Mucosa of gallbladder (tissue), 1 donor: ENCODE measurements at places on chromosomes 7 and 10.
A peak's percentile ranks its signal among the peaks of the same experiment; 100 is the strongest.

- no peak for DNase-seq
Measured at GRCh38 chr10:105745596-105746148, 1104.6 kb downstream of the SORCS3 start.

- DNase-seq = peak; percentile 85
Measured at GRCh38 chr10:44325157-44325556, 59.7 kb downstream of the CXCL12 start.

DNA sequence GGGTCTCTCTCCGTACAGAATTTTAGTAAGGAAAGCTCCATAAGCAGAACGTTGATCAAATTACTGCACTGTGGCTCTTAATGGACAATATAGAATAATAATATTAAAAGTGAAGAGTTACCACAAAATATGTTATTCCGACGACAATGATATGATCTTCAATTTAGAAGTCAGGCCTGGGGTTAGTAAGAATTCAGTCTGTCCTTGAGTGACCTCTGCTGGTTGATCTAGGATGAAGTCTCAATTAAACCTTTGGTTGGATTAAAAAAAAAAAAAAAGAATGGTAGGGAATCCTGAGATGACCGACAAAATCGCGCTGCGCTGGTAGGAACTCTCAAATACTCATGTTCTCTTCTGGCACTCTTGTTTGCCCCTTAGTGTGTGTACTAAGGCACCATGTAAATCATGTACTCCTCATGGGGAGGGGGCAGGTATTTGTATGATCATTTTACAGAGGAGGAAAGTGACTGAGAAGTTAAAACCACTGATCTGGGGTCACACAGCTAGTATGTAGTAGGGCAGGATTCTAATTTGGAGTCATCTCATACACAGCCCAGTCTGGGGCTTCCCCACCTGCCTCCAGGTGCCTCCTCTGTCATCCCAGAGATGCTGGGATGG, 161.3 kb upstream of the NPVF start:
- peak; percentile 24 for DNase-seq

DNA sequence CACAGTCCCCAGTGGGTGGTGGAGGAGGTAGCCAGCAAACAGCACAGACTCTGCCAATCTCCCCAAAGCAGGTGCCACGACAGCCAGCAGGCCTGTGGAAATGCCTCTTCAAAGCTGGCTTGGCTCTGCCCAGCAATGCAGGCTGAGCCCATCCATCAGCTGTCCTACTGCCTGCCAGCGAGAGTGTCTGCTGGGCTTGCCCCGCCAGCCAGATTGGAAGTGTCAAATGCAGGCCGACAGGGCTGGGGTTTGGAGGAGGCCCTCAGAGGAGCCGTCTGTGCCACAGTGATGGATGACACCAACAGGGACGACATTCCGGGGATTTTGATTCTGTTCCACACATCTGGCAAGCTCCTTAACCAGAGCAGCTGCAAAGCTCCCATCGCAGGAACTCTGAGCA, 16.7 kb downstream of the HABP2 start:
- DNase-seq = no peak

DNA sequence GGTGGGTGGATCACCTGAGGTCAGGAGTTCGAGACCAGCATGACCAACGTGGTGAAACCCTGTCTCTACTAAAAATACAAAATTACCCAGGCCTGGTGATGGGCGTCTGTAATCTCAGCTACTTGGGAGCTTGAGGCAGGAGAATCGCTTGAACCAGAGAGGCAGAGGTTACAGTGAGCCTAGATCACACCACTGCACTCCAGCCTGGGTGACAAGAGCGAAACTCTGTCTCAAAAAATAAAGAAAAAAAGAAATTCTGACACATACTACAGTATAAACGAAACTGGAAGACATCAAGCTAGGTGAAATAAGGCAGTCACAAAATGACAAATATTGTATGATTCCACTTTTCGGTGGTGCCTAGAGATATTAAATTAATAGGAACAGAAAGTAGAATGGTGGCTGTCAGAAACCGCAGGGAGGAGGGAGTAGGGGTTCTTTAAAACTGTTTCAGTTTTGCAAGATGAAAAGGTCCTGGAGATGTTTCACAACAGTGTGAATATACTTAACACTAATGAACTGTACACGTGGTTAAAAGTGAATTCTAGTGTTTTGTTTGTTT, 23.2 kb downstream of the PILRA start:
- no peak for DNase-seq

- DNase-seq = no peak
Measured at GRCh38 chr10:95392681-95393164, 101.9 kb upstream of the PDLIM1 start.

- no peak for DNase-seq
Measured at GRCh38 chr10:102140218-102140617, 7.4 kb downstream of the PPRC1 start.

DNA sequence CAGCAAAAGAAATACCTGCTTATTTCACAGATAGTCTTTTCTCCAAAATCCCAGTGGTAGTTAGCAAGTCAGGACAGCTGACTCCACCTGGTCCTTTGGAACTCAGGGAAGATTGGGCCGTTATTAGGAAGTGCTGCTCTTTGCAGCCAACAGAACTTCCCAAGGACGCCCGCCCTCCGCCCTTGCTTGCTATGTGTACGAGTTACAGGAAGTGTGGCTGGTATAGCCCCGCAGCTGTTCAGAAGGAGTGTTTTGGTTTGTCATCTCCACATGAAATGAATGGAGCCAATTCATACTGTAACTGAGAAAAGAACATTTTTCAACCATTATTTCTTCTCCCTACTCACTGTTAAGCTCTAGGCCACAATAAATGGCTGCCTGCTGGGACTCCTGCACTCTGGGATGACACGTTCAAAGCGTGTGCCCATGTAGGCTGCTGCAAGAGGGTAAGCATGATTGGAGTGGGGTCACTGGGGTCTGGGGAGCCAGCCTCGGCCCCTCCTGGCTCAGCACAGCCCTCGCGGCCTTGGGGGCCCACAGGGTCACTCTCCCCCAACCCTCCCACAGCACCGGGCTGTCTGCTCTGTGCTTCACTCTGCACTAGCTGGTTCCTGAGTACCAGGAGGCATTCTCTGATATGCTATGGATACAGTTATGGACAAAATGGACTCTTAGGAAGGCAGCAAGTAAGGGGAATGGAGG, 244.0 kb downstream of the EBF3 start:
- no peak for DNase-seq

GRCh38 chr7:36303202-36304098, 86.2 kb upstream of the ANLN start:
- DNase-seq = peak; percentile 83

DNA sequence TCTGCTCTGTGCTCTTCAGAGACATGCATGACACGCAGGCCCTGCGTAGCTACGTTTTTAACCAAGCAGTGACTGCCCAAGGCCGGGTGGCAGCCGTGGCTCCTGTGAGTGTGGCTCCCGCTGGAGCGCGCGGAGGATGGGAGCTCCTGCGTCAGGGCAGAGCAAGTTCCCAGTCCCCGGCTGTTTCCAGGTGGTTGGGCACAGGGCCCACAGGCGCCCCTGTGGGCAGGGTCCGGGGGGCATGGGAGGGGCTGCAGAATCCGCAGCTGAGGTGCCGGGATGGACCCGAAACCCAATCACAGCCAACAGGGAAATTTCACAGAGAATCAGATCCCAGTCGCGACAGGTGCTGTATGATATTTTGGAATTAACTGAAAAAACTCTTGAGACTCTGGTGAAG, 9.8 kb downstream of the NKX6-2 start:
- DNase-seq = no peak

- DNase-seq = no peak
Measured at GRCh38 chr10:93505075-93505474, 8.7 kb downstream of the CEP55 start.

DNA sequence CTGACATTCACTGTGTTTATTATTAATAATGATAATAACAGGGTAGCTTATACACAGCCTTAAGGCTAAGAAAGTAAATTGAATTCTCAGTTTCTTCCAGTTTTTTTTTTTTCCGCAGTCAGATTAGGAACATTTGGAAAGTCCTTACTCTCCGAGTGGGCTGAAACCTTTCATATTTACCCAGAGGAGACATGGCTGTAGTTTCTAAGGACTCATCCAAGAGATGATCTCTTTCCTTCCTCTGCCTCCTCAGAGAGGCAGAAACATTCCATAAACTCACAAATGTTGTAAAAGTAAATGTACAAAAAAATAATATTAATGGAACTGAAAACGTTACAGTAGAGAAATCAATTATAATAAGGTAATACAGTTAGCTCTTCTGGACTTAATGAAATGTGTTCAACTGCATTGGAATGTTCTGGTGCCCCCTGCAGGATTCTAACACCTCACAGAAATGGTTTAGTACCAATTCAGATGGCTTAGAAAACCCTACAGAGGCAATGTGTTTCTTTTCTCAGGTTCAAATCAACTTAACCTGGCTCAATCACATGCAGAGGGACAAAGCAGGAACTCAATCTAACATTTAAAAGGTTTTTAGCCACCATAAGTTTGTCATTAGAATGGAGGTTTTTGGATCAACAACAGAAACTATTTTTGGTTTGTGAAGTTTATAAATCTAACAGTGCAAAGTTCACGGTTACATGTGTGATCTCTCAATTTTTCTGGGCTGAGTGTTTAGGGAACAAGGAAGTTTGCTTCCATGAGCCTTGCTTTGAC, 71.7 kb downstream of the ICA1 start:
- peak; percentile 71 for DNase-seq

DNA sequence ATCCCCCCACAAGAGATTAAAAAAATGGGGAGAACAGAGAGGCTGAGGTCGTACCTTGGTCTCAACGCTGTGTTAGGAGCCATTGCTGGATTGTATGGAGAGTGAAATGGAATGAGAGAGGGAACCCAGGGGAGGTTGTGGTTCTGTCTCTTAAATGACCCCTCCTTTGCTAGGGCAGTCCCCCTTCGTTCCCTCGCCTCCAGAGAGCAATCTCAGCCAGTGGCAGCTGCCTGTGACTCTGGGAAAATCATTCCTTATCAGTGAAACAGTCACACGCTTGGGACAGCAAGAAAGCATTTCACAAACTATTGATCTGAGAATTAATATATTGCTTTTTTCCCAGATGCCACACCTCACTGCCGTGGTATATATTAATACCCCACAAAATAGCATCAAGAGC, 12.0 kb upstream of the CARD11 start:
- no peak for DNase-seq

GRCh38 chr7:157292258-157292657, 44.5 kb upstream of the DNAJB6 start:
- DNase-seq = no peak

DNA sequence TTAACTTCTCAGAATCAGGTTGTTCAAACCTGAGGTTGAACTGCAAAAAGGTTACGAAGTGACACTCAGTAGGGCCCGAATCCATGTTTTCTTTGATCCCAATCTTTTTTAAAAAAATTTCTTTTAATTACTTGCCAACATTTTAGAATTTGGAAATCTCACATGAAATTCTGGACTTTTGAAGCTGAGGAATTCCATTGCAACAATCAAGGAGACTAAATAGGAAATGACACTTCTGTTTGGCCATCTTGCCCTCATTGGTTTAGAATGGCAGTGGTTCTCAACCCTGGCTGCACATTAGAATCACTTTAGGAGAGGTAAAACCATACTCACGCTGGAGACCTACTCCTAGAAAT, 471 bp upstream of the TOMM7 start:
- DNase-seq = no peak

- DNase-seq = no peak
Measured at GRCh38 chr10:115879372-115880089, 393.5 kb downstream of the GFRA1 start.

DNA sequence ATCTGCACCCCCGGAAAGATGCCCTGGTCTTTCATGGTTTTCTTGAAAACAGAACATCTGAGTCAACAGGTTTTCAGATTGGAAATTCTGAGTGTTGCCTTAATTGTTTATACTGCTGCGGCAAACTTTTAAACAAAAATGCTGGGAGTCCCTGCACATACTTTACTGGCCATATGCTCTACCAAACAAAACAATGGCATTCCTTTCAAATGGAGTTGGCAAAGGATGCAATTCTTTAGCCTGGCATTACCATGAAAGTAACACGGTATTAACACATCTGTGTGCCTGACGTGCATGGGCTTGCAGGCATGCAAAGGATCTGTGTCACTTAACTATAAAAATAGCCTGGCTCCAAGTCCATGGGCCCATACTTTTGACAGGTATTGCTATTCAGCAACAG, 4.2 kb downstream of the INHBA start:
- DNase-seq = no peak

DNA sequence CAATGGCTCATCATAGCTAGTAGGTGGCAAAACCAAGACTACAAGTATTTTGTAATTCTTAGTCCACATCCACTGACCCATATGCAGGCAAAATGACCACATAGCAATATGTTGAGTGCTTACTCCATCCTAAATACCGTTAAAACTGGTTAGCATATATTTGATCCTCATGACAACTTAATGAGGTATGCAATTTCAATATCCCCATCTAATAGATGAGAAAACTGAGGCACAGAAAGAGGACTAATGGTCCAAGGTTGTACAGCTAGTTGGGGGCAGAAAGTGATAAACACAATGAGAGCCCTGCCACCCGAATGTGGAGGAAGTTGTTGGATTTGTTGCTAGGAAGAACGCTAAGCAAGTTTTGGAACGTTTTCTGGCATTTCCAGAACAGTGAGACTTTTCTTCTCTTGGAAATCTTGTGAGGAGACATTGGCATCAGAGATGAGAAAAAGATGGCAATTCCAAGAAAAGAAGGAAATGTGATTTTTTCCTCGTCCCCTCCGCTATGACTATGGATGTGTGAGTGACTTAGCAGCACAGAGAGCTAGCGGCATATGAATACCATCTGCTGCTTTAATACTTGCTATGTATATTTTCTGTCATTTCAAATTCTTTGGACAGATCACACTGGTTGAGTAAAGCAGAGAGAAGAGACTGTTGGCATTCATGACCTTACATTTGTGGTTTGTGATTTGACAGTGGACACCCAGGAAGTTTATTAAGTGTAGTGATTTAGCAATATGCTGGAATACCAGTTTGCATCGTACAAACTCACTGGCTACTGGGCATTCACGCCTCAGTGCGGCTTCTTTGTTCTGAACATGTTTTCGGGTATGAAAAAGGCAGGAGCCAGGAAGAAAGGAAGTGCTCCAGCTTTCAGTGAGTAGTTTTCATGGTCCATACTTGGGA, 51.5 kb downstream of the NRCAM start:
- no peak for DNase-seq

- no peak for DNase-seq
Measured at GRCh38 chr7:100154651-100155491, 3.7 kb downstream of the TRAPPC14 start.

GRCh38 chr10:95350830-95351228, 60.0 kb upstream of the PDLIM1 start:
- DNase-seq = no peak

- DNase-seq = no peak
Measured at GRCh38 chr7:105298439-105298894, 90.3 kb downstream of the SRPK2 start.
